ENCODE measurements at places on chromosomes 7 and 10.
A peak's percentile ranks its signal among the peaks of the same experiment; 100 is the strongest.

DNA sequence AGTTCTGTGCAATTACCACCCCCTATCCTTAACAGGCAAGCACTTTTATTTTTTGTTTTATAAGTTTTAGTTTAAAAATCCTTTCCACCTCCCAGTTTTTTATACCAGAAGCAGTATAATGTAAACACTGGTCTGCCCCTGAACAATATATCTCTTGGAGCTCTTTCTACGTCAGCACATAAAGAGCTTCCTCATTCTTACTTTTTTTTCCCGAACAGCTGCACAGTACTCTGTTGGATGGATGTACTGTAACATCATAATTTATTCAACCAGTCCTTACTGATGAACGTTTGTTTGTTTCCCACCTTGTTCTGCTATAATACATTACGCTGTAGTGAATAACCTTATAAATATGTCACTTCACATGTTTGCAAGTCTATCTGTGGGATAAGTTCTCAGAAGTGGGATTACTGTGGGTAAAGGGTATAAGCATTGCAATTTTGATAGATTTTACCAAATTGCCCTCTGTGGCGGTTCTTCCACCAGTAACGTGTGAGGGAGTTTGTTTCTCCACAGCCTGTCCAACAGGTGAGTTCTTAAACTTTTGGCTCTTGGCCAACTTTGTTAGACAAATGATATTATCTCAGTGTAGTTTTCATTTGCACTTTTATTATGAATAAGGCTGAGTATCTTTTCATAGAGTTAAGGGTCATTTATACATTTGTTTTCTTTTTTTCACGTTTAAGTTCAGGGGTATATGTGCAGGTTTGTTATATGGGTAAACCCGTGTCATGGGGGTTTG lies 32.8 kb downstream of the ADRA2A start:
- DNase-seq, result no peak

DNA sequence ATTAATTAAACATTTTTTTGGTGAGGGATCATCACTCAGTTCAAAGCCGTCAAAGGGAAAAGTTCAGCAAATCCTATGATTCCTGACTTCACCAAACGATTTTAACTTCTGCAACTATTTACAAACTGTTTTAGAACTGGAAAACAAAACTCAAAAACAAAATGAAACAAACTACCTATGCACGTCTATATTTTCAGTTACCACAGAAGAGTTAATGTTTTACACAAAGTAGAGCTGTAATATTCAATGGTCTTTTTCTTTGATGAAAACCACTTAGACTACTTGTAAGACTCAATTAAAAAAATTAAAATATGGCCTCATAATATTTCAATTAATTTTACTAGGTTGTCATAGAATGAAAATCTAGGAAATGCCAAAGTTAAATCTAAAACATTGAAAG lies 131.5 kb downstream of the ATE1 start:
- no peak for DNase-seq

DNA sequence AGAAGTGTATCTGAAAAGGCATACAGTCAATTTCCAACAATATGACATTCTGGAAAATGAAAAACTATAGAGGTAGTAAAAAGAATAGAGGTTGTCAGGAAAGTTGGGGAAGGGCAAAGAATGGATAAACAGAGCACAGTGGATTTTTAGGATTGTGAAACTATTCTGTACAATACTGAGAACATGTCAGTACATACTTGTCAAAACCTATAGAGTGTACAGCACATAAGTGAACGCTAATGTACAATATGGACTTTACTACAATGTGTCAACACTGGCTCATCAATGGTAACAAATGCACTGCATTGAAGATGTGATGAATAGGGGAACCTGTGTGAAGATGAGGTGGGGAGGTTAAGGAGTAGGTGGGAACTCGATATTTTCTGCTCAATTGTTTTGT lies 483.0 kb upstream of the PFKP start:
- DNase-seq, result no peak

DNA sequence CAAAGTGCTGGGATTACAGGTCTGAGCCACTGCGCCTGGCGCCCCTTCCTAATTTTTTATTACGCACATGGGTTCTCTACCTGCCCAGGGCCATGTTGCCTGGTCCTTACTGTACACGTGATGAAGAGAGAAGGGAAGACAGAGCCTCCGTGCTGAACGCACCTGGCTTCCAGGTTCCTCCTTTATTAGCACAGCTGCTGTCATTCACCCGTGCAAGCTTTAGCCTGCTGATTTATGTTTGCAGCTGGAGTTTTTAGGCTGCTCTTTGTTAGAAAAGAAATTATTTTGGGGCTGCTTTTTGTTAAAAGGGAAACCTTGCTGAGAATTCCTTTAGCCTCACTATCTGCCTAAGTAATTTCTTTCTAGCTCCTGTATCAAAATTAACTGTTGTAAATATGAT lies 417.0 kb downstream of the CALN1 start:
- no peak for DNase-seq

DNA sequence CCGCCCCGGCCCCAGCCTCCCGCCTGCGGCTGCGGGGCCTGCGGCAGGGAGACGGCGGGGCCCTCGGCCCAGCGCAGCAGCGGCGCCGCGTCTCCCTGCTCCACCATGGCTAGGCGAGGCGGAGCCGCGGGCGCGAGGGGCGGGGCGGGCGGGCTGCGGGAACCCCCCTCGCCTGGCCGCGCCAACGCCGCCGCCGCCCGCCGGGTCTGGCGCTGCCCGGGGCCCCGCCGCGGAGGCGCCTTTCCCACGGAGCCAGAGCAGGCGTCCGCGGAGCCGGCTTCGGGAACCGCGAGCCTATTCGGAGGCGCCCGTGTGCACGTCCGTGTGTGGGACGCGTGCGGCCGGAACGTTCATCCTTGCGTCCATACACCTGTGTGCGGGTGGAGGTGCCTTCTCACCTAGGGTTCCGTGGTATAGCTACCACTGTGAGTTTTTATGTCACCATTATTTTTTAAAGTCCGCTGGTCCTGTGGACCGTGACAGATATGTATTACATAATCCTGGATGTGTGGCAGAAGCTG lies at the start of gene DENND11:
TSS of gene DENND11 (minus strand) at position 120 of the 521 bp plus-strand sequence. CDS start at position 107, 13 bp downstream.
- peak; percentile 21 for DNase-seq

- DNase-seq, result no peak
These were observed 15.3 kb upstream of the ZCCHC24 start for GRCh38 chr10:79460687-79461086.

DNA sequence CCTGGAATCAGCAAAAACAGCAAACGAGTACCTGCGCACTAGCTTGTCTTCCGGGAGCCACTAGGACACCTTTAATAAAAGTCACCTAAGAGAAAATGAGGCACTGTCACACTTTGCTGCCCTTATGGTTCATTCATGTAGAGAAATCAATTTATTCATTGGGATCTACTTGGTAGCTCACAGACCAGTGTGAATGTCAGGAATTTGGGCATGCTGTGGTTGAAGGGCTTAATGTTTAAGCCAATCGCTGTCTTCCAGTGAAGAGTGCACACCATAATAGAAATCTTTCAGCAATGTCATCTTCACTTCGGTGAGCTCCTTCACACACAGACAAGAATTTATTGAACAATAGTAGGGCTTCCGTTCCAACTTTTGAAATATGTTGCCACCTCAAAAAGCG lies 65.1 kb downstream of the MARCHF5 start:
- DNase-seq, result peak; percentile 85

GRCh38 chr10:62844280-62845011 lies 28.3 kb upstream of the EGR2 start:
- DNase-seq, result no peak

GRCh38 chr7:17293481-17293880 lies 5.0 kb upstream of the AHR start:
- DNase-seq, result no peak

GRCh38 chr10:125026036-125026931 lies 84.4 kb downstream of the ZRANB1 start:
- no peak for DNase-seq

DNA sequence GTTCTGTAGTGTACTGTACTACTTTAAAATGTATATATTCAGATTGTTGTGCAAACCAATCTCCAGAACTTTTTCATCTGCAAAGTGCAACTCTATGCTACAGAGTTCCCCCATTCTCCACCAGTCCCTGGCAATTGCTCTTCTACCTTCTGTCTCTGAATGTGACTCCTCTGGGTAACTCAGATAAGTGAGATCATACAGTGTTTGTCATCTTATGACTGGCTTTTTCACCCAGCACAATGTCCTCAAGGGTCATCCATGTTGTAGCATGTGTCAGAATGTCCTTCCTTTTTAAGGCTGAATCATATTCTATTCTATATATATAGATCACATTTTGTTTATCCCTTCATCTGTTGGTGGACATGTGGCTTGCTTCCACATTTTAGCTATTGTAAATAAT lies 10.8 kb downstream of the SLIT1 start:
- DNase-seq, result no peak

DNA sequence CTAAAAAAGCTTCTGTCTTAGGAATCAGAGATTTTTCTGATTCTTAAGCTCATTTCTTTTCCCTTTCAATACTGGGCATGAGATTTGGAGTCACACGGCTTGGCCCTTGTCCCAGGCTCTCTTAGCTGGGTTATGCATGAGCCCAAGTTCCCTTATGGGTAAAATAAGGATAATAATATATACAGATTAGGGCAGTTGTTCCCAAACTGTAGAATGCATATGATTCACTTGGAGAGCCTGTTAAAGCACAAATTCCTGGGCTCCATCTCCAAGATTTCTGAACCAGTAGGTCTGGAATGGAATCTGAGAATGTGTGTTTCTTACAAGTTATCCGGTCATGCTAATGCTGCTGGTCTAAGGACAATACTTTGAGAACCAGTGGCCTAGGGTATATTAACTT lies 154.0 kb downstream of the REEP3 start:
- no peak for DNase-seq

DNA sequence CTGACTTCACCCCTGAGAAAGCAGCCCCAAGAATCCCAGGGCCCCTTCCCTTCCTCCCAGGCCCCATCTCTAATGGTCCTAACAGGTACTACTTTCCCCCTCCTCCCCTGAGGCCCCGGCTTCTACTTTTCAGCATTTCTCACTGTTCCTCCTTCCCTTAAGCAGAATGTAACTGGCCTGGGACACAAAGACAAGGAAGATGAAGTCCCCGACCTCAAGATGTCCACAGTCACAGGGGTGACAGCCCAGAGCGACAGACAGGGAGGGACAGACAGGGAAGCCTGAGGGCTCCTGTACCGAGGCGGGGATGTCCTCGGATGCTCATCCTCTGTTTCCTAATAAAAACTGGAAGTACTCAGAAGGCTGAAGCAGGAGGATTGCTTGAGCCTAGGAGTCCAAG lies 11.6 kb downstream of the AOC1 start:
- DNase-seq, result no peak

- DNase-seq, result peak; percentile 9
These were observed 34.4 kb downstream of the RCC1L start for GRCh38 chr7:75039166-75039565.

DNA sequence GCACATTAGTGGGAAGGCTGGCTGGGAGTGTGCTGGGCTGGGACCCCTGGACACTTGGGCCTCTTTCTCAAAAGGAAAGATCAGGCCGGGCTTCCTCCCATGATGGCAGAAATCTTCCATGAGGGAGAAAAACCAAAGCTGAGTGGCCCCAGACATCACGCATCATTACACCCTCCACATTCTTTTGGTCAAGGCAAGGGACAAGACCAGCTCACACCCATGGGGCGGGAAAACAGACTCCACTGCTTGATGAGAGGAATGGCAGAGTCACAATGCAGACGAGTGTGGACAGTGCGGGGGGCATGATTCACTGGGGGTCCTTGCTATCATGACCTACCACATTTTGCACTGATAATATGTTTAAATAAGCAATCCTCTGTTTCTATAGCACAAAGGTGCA lies 73.3 kb downstream of the CREB3L2 start:
- no peak for DNase-seq

DNA sequence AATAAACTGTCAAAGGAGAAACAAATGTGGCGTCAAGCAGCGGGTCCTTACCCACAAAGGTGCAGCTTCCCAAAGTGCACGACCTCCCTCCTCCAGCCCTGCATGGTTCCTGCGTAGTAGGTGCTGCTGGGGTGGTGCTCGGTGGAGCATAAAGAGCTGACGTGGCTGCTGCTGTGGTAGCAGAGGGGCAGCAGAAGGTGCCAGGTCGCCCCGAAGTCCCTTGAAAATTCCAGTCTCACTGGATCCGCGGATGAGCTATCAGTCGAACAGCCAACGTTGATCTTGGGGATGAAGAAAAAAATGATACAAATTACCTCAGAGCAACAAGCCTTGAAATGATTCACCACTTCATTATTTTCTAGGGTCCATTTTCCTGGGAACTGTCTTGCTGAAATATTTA lies 105.0 kb upstream of the SLC26A5 start:
- DNase-seq, result peak; percentile 32

GRCh38 chr7:16130111-16131110 lies 290.9 kb downstream of the CRPPA start:
- DNase-seq, result no peak

GRCh38 chr10:33074443-33074842 lies 116.4 kb upstream of the ITGB1 start:
- DNase-seq, result no peak
